ENCODE measurements at places on chromosomes 1 and 21.
A peak's percentile ranks its signal among the peaks of the same experiment; 100 is the strongest.

DNA sequence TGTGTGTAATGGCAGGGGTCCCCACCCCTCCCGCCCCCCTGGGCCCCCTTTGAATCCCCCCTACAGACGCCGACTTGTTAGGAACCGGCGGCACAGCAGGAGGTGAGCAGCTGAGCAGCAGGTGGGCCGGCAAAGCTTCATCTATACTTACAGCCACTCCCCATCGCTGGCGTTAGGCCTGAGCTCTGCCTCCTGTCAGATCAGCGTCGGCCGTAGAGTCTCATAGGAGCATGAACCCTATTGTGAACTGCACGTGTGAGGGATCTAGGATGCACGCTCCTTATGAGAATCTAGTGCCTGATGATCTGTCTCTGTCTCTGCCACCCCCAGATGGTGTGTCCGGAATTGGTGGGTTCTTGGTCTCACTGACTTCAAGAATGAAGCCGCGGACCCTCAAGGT is 14.9 kb upstream of the VPS26C start:
- DNase-seq, result peak; percentile 35

DNA sequence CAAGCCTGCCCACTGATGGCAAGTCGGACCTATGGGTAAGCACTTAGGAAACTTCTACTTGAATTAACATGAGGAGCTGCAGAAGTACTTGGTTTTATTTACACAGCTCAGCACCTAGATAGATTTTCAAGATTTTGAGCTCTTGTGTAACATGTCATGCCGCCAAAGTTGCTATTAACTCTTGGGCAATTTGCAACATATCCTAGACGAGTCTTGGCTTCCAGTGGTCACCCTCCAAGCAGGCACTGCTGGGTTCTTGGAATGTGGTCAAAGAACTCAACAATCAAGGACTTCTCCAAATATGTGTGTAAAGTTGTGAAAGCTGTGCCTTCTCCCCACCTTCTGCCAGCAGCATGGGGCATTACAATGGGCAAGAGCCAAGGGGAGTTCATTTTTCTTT is 17.8 kb upstream of the GUCA2B start:
- DNase-seq, result peak; percentile 24

DNA sequence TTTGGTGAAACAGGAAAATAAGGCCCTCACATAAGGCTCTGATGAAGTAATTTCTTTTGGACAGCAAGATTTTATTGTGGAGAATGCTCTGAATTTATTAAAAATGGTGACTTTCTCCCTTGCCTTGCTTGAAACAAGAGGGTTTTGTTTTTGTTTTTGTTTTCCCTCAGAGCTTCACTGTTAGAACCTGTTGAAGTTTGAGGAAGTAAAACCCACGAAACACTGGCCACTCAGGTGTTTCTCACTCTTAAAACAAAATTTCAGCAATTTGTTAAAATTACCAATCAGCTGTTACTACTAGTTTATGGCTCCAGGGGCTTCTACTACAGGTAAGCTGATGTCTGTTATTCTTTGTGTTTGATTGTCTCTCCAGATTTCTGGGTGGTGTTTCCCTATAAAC is 112.6 kb upstream of the B3GALT2 start:
- DNase-seq, result no peak

DNA sequence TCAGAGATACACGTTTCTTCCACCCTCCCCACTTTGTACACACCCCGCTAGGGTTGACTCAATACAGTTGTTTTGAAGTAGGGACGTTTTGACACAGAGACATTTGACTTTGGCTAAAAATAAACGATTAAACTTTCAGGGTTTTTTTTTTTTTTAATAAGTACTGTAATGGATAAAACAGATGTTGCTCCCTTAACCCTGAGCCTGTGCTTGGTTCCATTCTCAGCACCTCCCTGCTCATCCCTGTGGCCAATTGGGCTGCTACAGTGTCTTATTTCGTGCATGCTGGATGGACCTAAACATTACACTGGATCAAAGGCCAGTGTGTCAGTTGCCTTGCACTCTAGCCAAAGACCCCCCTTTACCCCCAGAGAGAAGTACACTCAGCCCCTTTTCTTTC is 16.9 kb downstream of the GRHL3 start:
- DNase-seq, result no peak

DNA sequence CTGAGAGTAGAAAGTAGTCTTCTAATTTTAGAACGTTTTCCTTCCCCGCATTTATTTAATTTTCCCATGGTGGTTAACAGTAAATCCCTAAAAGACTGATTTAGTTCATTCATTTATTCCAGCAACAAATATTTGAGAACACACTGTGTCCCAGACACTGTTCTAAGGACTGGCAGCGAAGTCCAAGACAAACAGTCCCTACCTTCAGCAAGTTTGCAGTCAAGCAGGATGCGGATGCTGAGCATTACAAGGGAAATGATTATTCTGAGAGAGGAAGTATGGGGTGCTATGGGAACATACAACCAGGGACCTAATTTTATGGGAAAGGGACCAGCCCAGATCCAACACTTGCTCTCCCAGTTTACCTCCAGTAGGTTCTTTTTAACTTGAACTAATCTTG is 1.2 kb upstream of the C1orf74 start:
- no peak for DNase-seq

DNA sequence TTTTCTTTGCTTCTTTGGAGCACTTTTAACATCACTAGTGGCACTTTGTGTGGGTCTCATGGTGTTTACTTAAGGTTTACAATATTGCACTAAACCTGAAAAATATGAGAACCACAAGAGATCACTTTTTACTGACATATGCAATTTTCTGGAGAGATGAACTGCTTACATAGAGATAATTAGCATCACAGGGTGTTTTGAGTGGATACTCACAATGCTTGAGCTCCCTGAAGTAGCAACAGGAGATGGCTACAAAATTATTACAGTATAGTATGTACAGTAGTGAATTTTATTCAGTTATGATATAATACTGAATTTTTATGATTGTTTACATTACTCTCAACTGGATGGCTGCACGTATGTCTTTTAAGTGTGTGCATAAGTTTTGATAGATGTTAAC is 22.6 kb downstream of the RPRD2 start:
- DNase-seq, result no peak

DNA sequence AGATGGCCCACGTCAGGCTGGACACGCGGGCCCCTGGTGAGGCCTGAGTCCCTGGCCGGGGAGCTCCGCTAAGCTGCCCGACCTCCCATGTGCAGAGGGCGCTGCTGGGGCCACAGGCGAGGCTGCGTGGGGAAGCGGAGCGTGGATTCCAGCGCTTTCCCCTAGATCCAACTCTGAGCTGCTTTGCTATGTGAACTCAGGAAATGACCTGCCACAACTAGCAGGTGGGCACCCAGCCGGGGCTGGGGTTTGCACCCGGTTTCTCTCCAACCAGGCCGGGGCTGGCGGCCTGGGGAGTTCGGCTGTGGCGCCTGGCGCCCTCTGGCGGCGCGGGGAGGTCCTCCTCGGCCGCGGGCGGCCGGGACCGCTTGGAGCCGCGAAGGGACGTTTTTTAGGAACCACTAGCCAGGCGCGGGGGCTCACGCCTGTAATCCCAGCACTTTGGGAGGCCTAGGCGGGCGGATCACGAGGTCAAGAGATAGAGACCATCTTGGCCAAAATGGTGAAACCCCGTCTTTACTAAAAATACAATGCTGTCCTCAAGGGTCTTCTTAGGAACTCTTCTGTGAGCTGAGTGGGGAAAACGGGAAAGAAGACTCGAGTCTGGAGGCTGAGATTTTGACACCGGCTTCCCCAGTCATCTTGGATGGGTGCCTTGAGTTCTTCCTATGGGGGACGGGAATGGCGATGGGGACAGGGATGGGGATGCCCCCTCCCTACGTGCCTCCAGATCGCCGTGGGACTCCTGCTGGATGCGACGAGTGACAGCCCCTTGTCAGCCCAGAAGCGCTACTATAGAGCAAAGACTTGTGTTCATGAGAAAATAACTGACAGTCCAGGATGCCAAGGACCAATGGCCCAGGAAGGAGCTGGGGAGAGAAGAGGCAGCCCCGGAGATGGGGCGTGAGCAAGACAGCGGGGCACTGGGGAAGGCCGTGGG is 12.6 kb downstream of the PYCR2 start:
- DNase-seq, result peak; percentile 79

GRCh38 chr1:115499253-115499652 is 142.5 kb upstream of the VANGL1 start:
- peak; percentile 34 for DNase-seq

- DNase-seq, result no peak
These were observed 215.8 kb upstream of the GREM2 start for GRCh38 chr1:240827786-240828185.

DNA sequence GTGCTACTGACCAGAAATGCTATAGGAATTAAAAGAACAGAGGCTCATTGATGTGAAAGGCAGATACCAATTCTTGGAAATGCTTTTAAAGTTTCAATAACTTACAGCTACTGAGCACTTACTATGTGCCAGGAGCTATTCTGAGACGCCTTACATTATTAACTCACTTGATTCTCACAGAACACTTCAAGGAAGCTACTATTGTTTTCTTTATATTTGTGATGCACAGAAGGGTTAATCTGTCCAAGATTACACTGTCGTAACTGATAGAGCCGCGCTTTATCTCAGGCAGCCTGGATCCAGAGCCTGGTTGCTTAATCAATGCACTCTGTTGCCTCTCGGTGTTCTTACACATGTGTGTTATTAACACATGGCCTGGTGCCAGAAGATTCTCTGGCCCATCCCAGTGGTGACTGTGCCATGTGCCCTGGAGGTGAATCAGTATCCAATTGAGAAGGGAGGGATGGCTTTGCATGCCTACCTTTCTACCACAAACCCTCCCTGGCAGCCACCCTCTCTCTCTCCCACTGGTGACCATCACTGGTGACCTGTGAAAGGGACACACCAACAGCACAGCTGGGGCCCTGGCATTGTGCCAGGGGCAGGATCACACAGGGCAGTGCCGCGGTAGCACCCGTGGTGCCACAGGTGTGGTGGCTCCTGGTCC is 8.8 kb downstream of the FMO1 start:
- DNase-seq, result peak; percentile 20

- DNase-seq, result no peak
These were observed 15.5 kb downstream of the TEX35 start for GRCh38 chr1:178528228-178528952.

DNA sequence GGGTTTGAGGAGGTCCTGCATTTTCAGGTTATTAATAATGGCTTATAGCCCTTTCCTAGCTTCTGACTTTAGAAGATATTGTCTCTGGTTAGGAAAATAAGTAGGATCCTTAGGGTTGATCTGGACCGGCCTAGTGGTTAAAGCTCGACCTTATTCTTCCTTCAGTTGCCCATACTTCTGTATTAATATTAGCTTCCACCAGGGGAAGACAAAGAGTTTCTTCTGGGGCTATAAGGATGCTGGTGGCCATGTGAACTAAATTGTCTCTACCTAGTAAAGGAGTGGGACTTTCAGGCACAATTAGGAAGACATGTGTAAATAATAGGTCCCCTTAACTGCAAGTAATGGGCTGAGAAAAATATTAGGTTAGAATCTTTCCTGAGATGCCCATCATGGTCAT is 20.6 kb upstream of the FCGR2A start:
- peak; percentile 75 for DNase-seq

- no peak for DNase-seq
These were observed 67.7 kb downstream of the SSBP3 start for GRCh38 chr1:54338464-54338863.

- no peak for DNase-seq
These were observed 200.4 kb upstream of the TMPRSS15 start for GRCh38 chr21:18603980-18604379.

DNA sequence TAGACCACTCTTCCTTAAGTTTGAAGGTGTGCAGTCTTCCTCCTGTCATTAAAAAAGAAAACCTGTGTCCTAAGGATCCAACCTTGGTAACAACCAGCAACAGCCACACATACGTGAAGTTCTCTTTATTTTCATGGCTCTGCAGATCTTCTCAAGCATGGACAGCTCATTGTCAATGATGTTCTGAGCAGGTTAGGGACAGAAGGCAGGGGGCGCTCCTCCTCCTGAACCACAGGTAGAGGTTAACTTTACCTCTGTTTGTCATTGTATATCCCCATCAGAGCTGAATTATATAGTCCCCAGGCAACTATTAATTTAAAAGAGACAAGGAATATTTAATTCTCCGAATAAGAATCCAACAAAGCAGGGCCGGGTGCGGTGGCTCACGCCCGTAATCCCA is 52.5 kb upstream of the CR2 start:
- DNase-seq, result no peak

GRCh38 chr1:13899856-13900255 is 199.9 kb downstream of the PRDM2 start:
- no peak for DNase-seq

GRCh38 chr1:215502081-215502480 is 65.0 kb upstream of the KCTD3 start:
- no peak for DNase-seq

GRCh38 chr1:16026723-16027484 is 5.1 kb downstream of the CLCNKA start:
- peak; percentile 56 for DNase-seq

DNA sequence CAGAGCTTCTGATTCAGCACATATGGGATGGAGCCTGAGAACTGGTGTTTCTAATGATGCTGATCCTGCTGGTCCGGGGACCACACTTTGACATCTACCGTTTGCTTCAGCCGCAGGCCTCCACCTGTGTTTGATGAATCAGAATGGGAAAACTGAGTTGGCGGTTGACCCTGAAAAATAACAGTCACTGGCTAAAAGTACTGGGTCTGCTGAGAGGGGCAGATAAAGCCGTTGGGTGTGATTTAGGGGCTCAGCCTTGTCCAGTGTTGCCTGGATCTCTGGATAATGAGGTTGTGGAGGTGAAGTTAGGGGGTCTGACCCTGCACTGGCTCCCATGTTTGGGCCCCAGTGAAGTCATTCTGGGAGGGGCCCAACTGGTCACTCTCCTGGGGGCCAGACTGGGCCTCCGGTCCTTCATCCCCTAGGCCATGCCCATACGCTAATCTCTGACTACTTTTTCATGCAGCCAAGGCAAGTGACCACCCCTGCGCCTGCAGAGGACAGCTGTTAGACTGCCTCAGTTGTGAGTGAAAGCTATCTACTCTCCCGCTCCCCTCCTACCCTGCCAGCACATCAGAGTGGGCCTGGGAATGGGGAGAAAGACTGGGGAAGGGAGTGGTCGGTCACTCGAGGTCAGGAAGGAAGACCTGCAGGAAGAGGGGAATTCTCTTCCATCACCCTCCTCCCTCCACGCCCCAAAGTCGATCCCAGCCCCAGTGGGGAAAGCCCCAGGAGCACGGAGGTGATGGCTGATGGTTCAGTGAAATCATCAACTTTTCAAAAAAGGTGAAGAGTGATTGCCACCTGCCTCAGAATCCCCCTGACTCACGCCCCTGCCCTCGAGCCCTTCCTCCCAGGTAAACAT is 27.7 kb downstream of the VASH2 start:
- no peak for DNase-seq

- peak; percentile 32 for DNase-seq
These were observed 95.6 kb downstream of the RGS2 start for GRCh38 chr1:192904438-192904895.

DNA sequence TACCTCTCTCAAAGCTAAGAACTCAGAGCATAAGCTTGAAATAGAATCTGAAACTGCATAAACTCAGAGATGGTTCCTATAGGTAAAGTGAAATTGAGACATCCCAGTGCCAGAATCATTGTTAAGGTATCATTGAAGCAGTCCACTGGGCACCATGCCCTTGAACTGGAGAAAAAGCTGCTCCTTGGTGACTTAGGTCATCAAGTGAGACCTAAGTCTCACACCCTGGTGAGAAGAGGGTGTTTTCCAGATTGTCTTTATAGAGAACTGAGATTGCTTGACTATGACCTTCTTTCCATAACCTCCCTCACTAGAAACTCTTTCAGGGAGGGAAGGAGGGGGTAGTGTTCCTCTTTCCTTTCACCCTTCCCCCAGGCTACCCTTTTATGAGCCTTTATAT is 9.4 kb upstream of the ATP6V1G3 start:
- no peak for DNase-seq

All from hematopoietic multipotent progenitor cell treated with erythropoietin and hydrocortisone succinate and interleukin-3 and kit ligand, for 4 days (in vitro differentiated cells).